Stimulated activated CD8-positive, alpha-beta memory T cell treated with anti-CD3 and anti-CD28 coated beads, Interleukin-4, amount 100 ng/mL, for 24 hours (primary cell): ENCODE measurements at places on chromosomes 7 and 10.

GRCh38 chr7:5041047-5041446, 4.6 kb upstream of the RBAK start:
- no peak for DNase-seq

- DNase-seq = no peak
These were observed 18.1 kb upstream of the OIT3 start for GRCh38 chr10:72875250-72876055.

GRCh38 chr7:8035647-8036518, 67.3 kb downstream of the GLCCI1 start:
- DNase-seq = no peak

GRCh38 chr10:67943917-67944316, 59.5 kb downstream of the SIRT1 start:
- no peak for DNase-seq

GRCh38 chr10:17430647-17431355, 23.6 kb downstream of the ST8SIA6 start:
- DNase-seq = peak; percentile 40

- DNase-seq = no peak
These were observed 11.7 kb upstream of the GPR141 start for GRCh38 chr7:37671876-37672275.

GRCh38 chr10:44056206-44056605, 328.7 kb downstream of the CXCL12 start:
- no peak for DNase-seq

DNA sequence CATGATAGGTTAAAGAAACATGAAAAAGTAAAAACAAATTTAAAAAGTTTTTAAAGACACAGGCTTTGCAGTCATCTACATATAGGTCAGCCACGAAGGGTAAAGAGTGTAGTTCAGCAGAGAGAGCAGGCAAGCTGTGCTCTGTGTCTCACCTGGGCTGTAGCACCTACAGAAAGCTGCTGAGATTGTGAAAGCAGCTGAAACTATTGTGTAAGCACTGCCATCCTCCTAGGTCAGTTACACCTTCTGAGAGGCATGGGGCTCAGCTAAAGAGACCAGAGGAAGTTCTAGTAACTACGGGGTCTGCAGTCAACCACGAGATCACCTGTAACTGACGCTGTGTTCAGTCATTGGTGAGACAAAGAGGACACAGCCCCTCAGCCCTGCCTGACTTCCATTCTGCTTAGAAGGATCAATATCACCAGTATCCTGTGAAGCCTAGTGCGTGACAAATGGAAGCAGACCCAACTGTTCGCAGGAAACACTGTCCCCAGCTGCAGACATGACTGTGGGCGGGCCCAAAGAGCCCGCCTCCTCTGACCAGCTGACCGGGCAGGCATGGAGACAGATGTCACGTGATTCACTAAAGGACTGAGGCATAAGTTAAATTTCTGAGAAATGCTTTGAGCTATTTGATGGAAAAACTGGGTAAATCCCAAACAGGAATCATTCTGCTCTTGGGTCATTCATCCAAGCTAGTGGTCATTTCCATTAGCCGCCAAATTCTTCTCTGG, 87.9 kb downstream of the EBF3 start:
- DNase-seq = no peak

GRCh38 chr7:85412912-85413311, 226.1 kb upstream of the SEMA3D start:
- no peak for DNase-seq

GRCh38 chr7:118330388-118330787, 105.9 kb downstream of the ANKRD7 start:
- no peak for DNase-seq

DNA sequence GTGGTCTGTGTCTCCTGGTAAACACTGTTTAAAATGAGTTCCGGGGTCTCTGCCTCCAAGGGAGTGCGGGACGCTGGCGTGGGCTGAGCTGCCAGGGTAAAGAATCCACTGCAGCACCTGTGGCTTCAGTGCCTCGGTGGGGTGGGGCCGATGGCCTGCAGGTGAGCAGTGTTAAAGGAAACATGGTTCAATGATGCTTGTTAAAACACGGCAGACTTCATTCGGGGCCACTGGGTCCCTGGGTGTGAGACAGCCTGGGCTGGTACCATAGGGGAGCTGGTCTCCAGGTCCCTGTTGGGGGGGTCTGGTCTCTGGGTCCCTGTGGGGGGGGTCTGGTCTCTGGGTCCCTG, 24.9 kb upstream of the KNDC1 start:
- no peak for DNase-seq

DNA sequence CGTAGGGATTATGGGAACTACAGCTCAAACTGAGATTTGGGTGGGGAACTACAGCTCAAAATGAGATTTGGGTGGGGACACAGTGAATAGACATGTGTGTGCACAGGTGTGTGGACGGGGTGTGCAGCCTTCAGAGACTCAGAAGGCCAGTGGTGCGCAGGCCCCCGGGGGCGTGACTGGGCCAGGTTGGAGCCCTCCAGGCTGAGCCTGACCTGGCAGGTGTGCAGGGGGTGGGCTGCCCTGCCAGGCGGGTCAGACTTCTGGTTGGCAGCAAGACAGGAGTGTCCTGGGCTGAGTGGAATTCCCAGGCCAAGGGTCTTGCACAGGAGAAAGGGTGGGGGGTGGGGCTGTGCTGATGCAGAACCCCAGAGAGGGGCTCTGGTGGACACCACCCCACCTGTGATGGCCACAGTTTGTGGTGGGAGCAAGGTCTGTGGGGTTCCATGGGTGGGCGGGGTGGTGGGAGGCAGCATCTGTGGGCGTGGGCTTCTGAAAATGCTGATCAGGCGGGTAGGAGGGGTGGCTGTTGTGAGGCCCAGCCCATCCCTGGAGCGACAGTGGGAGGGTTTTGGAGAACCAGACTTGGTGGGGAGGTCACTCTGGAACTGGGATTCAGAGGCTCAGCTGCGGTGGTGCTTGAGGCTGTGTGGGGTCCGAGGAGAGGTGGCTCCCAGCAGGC, 29.3 kb upstream of the PSMG3 start:
- DNase-seq = no peak

DNA sequence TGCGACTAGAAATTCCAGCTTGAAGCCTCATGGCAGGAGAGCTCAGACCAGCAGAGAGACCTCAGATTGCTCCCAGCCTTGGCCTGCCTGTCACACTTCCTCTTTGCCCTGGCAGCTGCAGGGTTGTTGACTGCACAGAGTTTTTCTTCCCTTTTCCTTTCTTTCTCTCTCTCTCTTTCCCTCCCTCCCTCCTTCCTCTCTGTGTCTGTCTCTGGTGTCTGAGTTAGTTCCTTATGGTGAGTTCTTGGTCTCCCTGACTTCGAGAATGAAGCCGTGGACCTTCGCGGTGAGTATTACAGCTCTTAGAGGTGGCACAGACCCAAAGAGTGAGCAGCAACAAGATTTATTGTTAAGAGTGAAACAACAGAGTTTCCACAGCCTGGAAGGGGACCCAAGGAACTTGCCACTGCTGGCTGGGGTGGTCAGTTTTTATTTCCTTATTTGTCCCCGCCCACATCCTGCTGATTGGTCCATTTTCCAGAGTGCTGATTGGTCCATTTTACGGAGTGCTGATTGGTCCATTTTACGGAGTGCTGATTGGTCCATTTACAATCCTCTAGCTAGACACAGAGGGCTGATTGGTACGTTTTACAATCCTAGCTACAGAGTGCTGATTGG, 266.3 kb downstream of the RPS24 start:
- no peak for DNase-seq

DNA sequence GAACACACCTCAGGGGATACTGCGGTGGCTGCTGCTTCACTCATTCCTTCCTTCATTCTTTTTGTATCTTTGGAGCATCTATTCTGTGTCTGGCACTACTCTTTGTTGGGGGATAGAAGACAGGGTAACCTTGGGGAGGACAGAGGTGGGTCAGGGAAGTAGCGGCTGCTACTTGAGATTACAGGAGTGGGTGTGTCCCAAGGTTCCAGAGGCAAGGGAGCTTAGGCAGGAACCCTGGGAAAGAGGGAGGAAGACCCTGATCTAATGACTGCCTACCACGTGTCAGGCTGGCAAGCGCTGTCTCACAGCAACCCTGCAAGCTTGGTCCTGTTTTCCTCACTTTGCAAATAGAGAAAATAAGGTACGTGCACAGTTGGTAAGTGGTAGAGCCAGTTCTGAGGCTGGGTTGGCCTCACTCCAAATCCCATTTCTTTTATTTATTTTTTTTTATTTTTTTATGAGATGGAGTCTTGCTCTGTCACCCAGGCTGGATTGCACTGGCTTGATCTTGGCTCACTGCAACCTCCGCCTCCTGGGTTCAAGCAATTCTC, 985.9 kb upstream of the ZNF722 start:
- no peak for DNase-seq

DNA sequence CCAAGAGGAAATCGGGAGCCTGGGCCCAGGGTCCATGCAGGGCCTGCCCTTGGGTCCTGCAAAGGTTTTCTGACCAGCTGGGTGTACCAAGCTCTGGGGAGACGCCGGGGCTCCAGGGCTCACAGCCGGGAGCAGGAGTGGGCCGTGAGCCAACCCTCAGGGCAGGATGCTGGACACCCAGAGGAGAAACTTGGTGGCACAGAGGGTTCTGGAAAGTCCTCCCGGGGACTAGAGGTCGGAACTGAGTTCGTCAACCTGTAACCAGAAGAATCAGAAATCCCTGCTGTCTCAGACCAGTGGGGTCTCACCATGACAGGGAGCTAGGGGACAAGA, 29.2 kb upstream of the PPP2R2D start:
- no peak for DNase-seq
